ENCODE measurements at places on chromosomes 3 and 15.

DNA sequence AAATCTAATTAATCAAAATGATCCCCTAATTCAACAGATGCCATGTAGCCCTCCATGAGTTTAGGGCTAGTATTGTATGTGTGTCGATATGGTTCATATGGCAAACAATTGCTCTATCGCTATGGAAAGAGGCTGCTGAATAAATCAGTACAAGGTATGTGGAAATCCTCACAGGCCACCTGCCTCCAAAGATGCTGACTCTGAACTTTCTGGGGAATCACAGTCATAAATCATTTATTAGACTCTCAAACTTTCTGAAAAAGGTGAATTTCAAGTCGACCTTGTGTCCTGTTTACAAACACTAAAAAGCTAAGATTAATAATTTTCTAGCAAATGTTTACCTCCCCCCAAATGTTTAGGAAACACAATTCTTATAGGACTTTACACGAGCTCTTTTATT lies 462.6 kb downstream of the GABRG3 start:
- DNase-seq: no peak

GRCh38 chr3:194053136-194053535 lies 82.8 kb upstream of the HES1 start:
- no peak for DNase-seq

GRCh38 chr15:53328341-53328740 lies 431.1 kb downstream of the WDR72 start:
- DNase-seq: no peak

GRCh38 chr3:32431481-32431880 lies 39.8 kb downstream of the CMTM7 start:
- DNase-seq: no peak

DNA sequence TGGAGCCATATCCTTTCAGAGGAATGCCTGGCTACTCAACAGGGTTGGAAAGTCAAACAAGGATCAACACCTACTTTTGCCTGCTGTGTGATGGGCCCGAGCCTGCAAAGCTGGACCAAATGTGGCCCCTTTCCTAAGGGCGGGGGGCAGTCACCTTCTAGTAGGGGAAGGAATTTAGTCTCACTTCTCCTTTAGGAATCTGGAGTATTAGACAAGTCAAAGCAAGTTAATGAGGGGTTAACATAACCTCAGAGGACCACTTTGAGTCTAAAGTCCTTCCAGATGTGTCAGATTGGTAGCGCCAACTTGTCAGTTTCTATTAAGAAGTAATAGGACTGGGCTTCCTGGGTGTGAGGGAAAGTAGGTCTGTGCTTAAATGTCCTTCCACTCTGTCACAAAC lies 6.8 kb downstream of the EXOSC7 start:
- DNase-seq: no peak

GRCh38 chr3:156751461-156752025 lies 74.6 kb upstream of the LEKR1 start:
- DNase-seq: no peak

GRCh38 chr3:197222937-197223370 lies 75.5 kb downstream of the DLG1 start:
- DNase-seq: no peak

- no peak for DNase-seq
Measured at GRCh38 chr3:122982216-122983185, 45.1 kb downstream of the SEMA5B start.

DNA sequence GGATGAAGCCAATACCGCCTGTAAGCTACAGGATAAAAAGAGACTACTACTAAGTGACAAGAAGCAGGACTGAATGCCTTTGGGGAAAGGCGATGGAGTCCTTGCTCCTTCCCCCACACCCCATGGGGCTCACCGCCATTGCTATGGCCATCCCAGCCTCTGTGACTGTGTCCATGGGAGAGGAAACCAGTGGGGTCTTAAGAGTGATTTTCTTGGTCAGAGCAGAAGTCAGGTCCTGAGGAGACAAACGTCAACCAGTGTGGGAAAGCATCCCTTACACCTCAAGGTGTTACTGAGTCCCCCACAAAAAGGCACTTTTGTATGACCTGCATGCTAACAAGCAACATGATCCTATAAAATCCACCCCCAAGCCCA lies 913 bp downstream of the IMPDH2 start:
- DNase-seq: no peak

DNA sequence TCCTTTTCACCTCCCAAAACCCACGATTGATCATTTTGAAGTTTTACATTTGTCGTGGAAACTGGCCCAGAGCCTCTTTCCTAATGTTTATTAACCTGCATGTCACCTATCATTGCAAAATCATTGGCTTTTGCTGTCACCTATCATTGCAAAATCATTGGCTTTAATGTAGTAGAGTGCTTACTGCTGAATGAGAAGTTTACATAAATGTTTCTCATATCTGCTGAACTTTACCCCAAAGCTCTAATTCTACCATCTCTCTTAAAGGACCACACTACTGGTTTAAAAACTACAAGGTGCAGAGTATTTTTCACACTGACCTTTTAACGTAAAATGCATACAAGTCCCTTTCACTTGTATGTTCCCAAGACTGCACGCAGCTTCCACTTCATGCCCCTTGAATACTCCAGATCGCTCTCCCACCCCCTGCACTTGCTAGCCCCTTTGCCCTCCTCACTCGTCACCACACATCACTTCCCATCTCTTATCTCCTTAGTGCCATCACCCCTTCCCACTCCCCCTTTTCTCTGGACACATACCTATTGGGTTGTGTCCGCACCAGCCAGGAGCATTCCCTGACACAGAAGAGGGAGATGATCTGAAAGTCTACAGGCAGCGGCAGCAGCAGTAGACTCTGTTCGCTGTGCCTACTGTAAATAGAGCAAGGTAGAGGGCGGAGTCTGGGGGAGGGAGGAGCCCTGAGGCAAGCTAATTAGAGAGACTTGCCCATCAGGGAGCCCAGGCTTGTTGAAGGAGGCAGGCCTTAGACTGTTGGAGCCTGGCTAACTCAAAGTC lies 30.2 kb upstream of the ATOSA start:
- DNase-seq: no peak

- no peak for DNase-seq
Measured at GRCh38 chr3:2099028-2099671, 484 bp downstream of the CNTN4 start.

DNA sequence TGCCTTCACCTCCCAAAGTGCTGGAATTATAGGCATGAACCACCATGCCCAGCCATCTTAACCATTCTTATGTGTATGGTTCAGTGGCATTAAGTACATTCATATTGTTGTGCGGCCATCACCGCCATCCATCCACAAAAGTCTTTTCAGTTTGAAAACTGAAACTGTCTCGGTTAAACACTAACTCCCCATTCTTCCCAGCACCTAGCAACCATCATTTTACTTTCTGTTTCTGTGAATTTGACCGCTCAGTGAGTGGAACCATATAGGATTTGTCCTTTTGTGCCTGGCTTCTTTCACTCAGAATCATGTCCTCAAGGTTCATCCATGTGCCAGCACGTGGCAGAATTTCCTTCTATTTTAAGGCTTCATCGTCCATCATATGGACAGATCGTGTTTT lies 5.8 kb downstream of the MCM2 start:
- no peak for DNase-seq

DNA sequence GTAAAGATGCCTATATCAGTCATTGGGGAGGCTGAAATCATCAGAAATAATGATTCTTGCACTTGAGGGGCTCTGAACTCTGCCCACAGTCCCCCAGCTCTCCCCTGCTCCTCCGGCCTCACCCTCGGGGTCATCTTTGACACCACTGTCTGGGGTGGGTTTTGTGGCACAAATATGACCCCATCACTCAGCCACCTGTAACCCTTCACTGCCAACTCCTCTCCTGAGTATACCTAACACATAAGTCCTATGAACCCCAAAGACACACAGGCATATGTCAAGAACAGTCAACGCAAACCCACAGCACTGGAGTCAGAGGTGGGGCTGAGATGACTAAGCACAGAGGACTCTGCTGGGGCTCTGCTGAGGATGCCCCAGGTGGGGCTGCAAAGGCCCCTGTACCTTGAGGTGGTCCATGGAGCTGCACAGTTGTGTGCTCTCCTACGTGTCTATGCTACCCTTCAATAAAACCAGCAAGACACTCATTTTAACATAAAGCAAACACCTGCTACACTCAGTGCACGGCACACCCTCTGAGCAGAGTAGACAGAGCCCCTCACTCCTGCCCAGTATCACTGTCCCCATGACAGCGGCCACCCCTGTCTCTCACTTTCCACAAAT lies 29.9 kb downstream of the SLC41A3 start:
- DNase-seq: no peak

- DNase-seq: no peak
Measured at GRCh38 chr3:32460031-32460749, 42.5 kb downstream of the CMTM6 start.

- DNase-seq: peak; percentile 5
Measured at GRCh38 chr3:185659942-185660921, 74.1 kb downstream of the SENP2 start.

- DNase-seq: no peak
Measured at GRCh38 chr3:165617134-165617533, 220.1 kb downstream of the BCHE start.

DNA sequence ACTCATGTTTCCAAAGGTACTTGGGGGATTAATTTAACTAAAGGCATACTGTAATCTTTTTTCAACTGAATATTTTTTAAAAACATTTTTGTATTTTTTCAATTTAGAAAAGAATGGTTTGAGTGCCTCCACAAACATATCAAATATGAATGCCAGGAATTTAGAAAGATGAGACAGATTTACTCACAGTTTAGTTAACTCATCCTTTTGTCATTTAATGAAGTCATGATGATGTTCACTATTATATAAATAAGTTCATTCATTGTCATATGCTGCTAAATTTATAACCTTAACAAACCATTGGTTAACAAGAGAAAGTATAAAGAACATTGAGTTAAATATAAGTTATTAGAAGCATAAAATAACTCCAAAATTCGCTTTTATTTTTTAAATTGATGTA lies 50.0 kb downstream of the FGF7 start:
- no peak for DNase-seq

Measured in activated CD4-positive, CD25-positive, alpha-beta regulatory T cell (primary cell).